ENCODE measurements at places on chromosomes 3 and 15.

- DNase-seq = no peak
Measured at GRCh38 chr3:24541935-24542334, 47.3 kb upstream of the THRB start.

GRCh38 chr15:22808761-22809280, 22.4 kb downstream of the NIPA1 start:
- no peak for DNase-seq

- DNase-seq = no peak
Measured at GRCh38 chr3:185595526-185595925, 9.4 kb downstream of the SENP2 start.

DNA sequence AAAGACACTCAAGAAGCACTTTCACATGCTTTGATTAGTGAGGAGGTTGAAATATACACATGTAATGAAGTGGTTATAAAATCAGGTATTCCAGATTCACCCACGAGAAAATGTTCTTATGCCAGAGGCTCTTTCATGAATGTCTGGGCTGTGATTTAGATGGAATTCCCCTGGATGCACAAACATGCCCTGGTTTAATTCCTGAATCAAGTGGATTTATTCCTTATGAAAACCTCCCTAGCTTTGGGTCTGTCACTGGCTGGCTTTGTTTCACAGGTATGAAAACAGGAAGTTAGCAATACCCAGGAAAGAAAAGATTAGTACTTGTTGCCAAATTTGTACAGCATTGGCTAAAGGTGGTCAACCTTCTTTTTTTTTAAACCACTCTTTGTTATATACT, 1123.0 kb downstream of the ROBO1 start:
- no peak for DNase-seq

DNA sequence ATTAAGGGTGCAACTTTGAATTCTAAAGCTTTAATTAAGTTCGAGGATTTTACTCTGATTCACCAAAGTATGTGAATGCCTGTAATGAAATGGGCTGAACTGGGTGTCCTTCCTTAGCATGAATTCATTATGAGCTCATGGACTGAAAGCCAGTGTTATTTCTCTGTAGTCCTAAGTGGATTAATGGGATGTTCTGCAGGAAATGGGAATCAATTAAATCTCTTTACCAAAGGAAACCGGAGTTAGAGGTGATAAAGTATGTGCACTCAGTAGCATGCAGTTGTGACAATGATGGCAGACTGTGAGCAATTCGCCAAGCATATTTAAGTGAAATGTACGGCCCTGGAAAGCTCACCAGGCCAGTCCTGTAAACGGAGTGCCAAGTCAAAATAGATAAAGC, 138.7 kb downstream of the CHL1 start:
- no peak for DNase-seq

DNA sequence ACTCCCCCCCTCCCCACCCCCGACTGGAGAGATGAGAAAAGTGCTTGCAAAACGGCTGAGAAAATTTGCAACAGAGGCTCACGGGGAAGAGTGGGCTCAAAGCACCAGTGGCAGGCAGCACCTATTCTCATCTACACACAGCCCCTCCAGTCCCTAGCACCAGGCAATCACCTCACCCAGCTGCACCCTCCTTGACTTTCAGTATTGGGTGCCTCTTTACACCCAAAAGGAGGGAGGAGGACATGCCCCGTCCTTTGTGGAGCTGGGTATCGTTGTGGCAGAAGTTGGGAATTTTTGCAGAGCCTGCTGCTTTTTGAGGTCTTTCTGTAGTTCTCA, 182.8 kb upstream of the TOPAZ1 start:
- no peak for DNase-seq

DNA sequence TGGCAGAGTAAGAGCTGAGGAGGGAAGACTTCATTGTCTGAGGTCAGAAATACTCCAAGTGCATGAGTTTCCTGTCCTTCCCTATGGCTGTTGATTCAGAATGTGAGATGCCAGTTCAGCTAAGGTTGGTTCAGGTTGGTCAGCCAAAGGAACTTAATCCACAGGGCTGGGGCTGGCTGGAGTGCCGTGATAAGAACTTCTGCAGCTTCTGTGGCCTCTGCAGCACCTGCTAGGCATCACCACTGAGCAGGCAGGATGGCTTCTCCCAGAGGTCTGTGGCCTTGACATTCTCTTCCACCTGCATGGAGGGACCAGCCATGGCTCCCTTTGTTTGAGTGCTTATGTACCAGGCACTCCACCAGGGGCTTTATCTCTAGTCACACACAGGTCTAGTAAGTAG, 109.5 kb upstream of the PLXNA1 start:
- DNase-seq = peak; percentile 5

- no peak for DNase-seq
Measured at GRCh38 chr3:121542924-121543323, 2.9 kb downstream of the POLQ start.

- peak; percentile 80 for DNase-seq
Measured at GRCh38 chr15:70100474-70101341, 3.0 kb upstream of the TLE3 start.

DNA sequence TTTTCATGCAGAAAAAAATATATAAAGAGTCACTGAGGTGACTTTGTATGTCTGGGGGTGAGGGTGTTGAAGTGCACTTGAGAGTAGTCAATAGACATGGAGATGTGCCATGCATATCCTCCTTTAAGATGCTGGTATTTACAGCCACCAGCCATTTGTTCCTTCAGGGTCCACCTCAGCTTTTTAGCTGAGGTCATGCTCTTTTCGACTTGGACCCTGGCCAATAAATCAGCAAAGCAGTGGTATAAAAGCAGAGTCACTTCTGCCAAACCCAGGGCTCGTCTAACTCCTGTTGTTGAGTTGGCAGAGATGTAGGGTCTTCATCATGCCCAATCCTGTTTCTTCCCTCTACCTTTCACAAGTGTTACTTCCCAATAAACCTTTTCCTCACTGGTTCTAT, 75.1 kb upstream of the OSTN start:
- DNase-seq = no peak

DNA sequence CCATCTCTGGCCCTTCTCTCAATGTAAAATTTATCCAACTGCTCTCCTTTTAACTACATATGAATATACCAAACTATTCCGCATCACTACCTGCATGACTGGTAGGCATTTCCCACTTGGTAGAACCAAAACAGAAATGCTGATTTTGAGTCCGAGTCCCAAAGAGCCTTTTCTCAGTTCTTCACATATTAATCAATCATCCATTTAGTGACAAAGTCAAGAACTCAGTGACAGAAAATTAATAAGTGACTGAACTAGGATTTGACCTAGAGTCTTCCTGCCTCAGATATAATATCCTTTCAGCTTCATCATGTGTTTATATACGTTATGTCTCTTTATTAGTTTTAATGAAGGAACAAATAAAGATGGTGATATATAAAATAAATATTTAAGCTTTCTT, 700.6 kb upstream of the GOLIM4 start:
- no peak for DNase-seq

GRCh38 chr15:79365765-79366164, 54.9 kb downstream of the TMED3 start:
- DNase-seq = no peak

DNA sequence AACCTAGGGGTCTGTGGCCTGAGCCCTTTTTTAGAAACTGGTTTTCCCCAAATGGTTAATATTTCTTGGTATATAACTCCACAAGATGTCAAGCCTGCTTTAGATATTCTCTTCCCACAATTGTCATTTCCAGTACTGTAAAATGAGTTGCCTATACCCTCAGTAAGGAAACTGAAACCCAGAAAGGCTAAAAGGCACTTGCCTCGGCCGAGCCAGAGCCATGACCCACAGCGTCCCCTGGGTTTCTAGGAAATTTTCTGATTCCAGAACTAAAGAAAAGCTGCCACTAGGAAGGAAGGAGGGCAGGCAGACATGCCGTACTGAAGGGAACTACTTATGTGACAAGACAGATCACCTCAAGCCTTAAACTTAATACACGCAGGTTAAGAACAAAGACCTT, 59.1 kb downstream of the ATP8B4 start:
- DNase-seq = no peak

DNA sequence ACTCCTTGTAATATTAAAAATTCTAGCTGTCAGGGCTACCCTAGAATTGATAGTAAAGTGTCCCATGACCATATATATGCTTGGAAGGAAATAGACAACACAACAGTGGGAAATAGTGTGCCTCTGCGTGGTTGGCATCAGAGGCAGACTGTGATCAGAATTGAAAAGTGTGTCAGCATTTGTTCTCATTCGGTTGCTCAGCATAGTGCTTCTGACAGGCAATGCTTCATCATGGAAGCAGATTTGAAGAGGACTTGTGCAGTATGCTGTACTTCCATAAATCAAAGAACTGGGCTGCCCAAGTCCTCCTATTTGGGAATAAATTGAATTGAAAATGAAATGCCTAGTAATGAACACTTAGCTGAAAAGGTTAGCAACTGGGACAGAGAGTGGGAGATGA, 435.7 kb downstream of the DIPK2A start:
- DNase-seq = no peak

GRCh38 chr3:184525337-184526087, 36.1 kb upstream of the EPHB3 start:
- DNase-seq = no peak

GRCh38 chr15:71687902-71688508, 122.3 kb upstream of the NR2E3 start:
- no peak for DNase-seq

DNA sequence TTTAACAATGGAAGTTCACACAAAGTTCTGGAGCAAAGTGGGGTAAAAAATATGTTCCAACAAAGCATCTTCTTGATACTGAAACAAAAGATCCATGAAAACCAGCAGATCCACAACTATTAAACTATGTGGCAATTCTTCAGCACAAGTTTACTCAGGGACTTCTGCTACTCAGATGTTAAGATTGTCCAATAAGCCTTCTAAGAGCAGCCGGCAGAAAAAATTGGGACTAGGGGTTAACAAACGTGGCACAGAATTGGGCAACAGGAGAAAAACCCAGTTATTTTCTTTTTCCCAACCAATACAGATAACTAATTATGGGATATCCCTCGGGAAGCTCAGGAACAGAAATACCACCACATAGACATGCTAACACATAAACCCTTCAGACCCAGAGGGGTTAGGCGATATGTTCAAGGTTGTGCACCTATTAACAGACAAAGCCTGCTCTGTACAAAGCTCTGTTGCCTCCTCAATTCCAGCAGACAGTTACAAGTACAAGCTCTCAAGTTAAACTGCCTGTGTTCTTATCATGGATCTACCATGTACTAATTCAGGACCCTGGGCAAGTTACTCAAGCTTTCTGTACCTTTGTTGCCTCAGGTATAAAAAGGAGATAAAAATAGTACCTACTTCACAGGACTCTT, 6.8 kb downstream of the SSR3 start:
- DNase-seq = no peak

DNA sequence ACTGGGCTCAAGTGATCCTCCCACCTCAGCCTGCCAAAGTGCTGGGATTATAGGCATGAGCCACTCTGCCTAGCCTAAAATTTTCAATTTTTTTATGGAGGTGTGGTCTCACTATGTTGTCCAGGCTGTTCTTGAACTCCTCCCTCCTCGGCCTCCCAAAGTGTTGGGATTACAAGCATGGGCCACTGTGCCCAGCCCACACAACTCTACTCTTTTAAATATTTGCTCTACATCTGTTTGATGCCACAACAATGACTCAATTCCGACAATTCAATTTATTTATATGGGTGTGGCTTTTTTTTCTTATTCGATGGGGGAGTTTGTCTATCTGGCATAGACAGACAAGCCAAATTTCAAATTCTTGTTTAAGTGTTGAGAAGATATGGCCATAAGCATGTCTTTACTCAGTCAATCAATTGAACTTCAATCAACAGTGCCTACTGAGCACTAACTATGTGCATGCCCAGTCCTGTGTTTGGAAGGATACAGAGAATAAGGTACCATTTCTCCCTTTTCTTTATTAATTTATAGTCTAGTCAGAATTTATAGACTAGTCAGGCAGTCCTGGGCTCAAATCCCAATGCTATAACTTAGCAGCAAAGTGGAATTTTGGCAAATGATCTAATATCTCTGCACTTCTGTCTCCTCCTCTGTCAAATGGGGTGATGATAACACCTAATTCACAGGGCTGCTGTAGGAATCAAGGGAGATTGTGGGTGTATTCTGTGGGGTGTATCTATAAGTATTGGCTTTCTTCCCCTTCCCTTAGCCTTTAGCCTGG, 54.6 kb upstream of the PIAS1 start:
- DNase-seq = no peak

- DNase-seq = no peak
Measured at GRCh38 chr3:29311795-29312194, 30.9 kb downstream of the RBMS3 start.

- no peak for DNase-seq
Measured at GRCh38 chr3:48215019-48215418, 8.3 kb upstream of the CAMP start.

GRCh38 chr15:71329041-71329440, 213.8 kb downstream of the THSD4 start:
- DNase-seq = no peak

- DNase-seq = peak; percentile 95
Measured at GRCh38 chr3:39388741-39389248, 5.6 kb downstream of the SLC25A38 start.

DNA sequence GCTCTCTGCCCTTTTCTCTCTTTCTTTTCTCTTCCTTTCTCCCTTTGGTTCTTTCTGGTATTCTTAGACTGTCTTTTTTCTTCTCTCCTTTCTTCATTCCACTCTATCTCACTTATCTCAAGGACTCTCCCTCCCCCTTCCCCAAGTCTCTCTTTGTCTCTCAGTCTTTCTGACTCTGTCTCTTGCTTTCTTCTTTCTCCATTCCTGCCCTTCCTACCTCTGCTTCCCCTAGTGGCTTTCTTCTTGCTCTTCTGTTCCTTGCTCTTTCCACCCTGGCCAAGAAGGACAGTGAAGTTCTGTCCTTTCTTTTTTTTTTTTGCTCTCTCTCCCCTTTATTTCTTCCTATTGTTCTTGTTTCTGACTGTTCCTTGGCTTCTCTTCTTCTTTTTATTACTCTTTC, 22.3 kb upstream of the RPL39L start:
- DNase-seq = no peak

DNA sequence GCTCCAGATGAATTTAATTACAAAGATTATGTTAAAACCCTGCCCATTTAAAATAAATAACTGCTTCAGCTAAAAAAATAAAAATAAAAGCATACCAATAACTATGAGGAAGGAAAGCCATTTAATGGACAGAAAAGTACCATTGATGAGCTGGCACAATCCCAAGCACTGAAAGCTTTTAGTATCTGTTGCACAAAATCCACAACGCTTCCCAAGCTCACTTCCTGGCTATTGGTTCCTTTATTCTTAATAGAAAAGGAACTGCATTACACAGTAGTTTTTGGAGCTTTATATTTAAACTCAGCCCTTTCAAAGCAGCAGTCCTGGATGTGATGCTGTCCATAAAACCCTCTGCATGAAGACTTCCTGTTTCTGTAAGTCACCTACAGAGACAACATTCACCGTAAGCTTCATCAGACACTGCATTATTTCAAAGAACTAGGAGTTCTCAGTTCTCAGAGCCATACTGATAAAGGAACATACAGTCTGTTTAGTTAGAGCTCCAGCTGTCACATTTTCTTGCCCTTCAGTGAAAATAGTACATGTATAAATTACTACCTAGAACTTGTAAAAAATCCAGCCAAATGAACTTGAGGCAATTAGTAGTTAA, 81.5 kb downstream of the CSNK1G1 start:
- DNase-seq = peak; percentile 38

GRCh38 chr15:74350295-74351275, 16.9 kb downstream of the CYP11A1 start:
- DNase-seq = no peak

Measured in hematopoietic multipotent progenitor cell treated with erythropoietin and hydrocortisone succinate and interleukin-3 and kit ligand, for 6 days (in vitro differentiated cells).